ENCODE measurements at places on chromosomes 16 and 17. TPM values are rescaled to one million over a fixed set of nuclear protein-coding genes. Genes with fewer than 3 reads are reported as not detected.

The PRKCA gene
- total RNA-seq: 5.4 TPM

The CHRNE gene
- total RNA-seq: 0.30 TPM

The SDR42E2 gene
- not detected for total RNA-seq

The PRAC1 gene
- total RNA-seq: not detected

The FBXL16 gene
- not detected for total RNA-seq

DNA sequence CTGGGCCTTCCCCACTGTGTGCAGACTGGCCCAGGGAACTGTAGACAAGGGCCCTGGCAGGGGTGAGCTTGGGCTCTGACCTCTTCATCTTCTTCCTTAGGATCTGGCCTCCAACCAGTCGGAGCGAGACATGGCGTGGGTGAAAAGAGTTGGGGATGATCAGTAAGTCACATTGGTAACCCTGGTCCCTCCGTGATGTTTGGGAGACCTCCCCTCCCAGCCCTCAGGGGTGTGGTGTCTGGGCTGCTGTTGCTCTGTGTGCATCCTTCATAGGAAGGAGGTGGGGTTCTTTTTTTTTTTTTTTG is 5.5 kb downstream of the TBKBP1 start:
- peak; percentile 18 for DNase-seq

DNA sequence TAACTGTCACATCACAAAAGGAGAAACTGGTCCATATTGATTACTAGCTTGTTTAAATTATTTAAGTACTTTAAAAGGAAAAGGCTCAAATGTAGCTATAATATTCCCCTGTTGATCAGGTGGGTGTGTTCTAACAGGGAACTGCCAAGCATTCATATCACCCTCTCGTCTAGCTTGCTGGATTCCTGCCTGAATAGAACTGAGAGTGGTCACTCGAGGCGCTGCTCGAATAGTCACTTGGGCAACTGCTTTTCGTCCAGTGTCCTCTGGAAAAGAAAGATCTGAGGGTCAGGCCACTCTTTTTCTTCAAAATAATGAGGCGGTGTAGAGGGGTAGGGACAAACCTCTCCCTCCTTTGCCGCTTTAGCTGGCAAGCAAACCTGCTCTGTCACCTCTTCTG is 36.4 kb upstream of the USP22 start:
- no peak for DNase-seq

DNA sequence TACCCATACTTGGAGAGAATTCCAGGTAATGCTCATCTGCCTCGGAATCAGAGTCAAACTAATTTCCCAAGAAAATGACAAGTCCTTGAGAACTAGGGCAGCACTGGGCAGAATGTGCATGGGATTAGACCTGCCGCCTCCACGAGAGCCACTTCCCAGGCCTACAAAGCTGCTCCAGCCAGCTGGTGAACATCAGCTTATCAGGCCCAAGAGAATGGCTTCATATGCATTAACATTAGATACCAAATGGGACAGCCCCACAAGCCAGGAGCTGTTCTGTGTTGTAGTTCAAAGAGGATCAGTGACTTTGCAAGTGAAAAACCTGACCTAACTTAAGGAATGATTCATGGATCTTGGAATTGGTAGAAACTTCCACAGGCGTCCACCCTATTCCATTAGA is 203.3 kb downstream of the CYLD start:
- DNase-seq: no peak

- no peak for DNase-seq
Observed at GRCh38 chr16:78748220-78748929, 648.9 kb downstream of the WWOX start.

GRCh38 chr16:77434530-77435271 is at the start of gene ADAMTS18:
Gene ADAMTS18, minus strand, starts transcription at chr16:77435034. Its CDS starts 339 bp downstream, at chr16:77434695.
- no peak for DNase-seq

DNA sequence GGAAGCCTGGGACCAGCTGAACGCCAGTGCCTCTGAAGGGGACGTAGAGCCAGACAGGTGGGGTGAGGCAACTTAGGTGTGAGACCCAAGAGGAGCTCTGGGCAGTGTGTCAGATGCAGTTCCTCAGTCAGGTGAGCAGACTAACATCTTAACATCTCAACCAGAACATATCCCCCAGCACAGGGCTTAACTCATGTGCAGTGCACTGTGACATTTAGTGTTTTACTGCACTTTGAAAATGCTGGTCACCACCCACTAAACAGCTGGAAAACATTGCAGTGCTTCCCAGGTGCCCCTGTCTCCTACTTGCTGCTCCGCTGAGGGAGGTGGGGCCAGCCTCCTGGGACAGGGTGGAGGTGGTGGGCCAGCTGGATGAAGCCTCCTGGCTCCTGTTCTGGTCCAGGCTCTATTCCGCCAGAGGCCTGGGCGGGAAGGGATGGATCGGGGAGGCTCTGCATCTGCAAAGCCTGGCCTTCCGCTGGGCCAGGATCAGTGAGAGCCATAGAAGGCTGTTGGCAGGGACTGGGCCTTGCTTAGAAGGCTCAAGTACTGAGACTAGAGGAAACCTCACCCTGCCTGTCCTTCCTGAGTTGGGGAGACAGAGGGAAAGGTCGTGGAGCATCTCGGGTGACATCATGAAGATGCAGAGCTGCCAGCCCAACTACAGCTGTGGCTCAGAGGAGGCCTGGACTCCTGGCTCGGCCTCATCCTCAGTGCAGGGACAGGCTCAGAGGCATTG is 7.9 kb upstream of the MRC2 start:
- peak; percentile 47 for DNase-seq

DNA sequence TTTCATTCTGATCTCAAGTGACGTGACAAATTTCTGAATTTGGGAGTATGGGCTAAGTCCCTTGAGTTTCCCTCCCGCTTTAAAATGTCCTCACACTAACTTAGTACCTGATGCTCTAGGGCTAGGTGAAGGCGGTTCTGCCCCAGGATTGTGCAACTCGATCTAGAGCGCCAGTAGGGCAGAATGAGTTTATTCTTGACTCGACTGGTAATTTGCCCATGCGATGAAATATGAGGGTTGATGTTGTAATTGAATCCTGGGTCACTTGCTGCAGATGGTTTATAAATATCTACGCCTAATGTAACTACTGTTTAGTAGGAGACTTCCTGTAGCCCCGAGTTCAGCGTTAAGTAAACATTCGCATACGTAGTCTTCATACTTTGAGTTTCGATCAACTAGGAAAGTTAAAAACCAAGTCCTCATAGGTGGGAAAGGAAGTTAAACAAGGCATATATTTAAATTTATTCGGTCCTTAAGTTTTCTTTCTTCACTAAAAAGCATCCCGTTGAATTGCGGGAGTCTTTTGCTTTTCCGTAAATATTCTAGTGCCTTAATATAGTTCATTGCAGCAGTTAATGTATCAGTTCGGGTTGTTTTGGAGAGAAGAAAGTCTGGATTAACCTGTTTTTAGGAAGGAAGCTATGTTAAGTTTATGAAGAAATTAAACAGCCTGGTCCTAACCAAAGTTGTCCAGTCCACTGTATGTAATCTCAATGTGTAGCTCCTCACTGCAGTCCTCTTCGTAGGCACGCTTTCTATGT is 1.6 kb downstream of the CTCF start:
- no peak for DNase-seq

GRCh38 chr16:57998992-57999365 is 1.5 kb downstream of the ZNF319 start:
- DNase-seq: no peak
